ENCODE measurements at places on chromosomes 1 and 21.

DNA sequence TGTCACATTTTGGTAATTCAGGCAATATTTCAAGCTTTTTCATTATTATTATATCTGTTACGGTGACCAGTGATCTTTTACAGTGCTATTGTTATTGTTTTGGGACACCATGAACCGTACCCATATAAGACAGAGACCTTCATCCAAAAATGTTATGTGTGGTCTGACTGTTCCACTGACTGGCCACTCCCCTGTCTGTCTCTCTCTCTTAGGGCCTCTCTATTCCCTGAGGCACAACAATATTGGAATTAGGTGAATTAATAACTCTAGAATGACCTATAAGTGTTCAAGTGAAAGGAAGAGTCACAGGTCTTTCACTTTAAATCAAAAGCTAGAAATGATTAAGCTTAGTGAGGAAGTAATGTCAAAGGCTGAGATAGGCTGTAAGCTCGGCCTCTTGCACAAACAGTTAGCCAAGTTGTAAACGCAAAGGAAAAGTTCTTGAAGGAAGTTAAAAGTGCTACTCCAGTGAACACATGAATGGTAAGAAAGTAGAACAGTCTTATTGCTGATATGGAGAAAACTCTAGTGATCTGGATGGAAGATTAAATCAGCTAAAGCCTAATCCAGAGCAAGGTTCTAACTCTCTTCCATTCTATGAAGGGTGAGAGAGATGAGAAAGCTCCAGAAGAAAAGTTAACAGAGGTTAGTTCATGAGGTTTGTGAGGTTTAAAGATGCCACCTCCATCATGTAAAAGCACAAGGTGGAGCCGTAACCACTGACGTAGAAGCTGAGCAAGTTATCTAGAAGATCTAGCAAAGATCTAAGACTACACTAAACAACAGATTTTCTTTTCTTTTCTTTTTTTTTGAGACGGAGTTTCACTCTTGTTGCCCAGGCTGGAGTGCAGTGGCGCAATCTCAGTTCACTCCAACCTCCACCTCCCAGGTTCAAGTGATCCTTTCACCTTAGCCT lies 19.7 kb upstream of the DIPK1A start:
- DNase-seq: no peak

DNA sequence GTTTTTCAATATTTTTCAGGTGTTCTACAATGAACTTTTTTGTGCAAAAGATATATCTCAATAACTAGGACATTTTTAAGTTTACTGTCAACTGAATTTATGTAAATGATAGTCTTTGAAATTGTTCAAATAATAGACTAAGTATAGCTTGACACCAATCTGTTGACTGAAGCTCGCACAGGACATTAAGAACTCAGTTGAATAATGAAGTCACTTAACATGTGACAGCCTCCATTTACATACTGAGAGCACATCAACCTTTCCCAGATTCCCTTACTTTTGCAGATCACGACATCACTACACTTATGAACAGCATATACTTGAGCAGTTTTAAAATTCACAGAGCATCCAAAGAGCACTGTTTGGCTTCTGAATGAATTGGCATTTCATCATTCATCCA lies 268.2 kb downstream of the LRRC7 start:
- no peak for DNase-seq

- DNase-seq: no peak
Observed at GRCh38 chr21:22046576-22046975, 1048.4 kb downstream of the NCAM2 start.

- no peak for DNase-seq
Observed at GRCh38 chr1:54347955-54348699, 58.1 kb downstream of the SSBP3 start.

- DNase-seq: no peak
Observed at GRCh38 chr1:161987872-161988271, 35.8 kb downstream of the OLFML2B start.

- DNase-seq: no peak
Observed at GRCh38 chr1:160064164-160064563, 5.8 kb downstream of the KCNJ10 start.

DNA sequence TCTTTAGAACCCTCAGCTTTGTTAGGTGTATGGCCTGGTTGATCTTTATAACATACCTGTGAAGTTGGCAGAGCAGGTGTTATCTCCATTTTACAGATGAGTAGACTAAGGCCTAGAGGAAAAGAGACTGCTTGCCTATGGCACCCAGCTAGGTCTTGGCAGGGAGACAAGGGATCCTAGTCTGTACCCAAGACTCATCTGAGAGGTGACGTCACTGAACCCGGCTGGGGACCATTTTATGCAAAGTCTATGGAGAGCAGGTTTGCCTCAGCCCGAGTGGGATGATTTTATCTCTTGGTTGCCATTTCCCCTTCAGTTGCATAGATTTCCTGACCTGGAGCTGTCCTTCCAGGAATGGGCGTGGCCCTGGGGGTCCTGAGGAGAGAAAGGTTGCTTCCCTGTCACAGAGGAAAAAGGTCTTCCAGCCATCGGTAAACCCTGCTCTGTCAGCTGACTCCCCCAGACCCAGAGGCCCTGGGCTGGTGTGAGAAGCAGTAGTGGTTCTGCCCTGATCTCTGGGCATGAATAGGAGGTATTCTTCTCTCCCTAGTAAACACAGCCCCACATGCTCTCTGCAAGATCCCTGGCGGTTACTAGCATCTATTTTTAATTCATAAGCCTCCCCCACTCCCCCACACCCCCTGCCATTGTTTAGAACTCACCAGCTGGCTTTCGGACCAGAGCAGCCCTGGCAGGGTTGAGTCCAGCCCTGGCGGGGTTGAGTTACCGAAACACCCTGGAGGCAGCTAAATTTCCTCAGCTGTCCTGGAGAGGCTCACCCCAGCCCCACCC lies 19.6 kb downstream of the TMCC2 start:
- no peak for DNase-seq

DNA sequence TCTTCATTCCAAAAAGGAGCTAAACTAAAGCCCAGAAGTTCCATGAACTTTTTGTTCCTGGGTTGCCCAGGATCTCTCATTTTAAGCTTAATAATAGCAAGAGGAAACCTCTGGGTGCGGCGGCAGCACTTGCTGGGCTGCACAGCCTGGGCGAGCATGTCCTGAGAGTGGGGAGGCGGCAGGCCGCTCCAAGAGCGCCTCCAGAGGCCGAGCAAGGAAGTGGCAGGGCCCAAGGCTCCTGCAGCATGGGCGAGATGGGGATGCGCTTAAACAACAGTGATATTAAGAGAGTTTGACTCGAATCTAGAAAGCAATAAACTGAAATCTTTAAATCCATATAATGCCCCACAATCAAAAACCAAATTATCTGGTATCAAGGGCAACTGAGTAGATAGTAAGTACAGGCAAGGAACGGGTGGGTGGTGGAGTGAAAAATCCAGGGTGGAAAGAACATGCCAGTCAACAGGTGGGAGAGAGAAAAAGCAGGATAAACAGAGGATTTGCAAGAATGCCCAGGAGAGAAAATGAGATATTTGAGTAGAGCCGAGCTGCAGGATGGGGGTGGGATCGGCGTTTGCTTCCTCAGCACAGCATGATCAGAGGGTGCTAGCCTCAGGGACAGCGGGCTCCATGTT lies 14.1 kb upstream of the TNR start:
- no peak for DNase-seq

- DNase-seq: no peak
Observed at GRCh38 chr1:32494196-32494595, 29.3 kb downstream of the ZBTB8B start.

DNA sequence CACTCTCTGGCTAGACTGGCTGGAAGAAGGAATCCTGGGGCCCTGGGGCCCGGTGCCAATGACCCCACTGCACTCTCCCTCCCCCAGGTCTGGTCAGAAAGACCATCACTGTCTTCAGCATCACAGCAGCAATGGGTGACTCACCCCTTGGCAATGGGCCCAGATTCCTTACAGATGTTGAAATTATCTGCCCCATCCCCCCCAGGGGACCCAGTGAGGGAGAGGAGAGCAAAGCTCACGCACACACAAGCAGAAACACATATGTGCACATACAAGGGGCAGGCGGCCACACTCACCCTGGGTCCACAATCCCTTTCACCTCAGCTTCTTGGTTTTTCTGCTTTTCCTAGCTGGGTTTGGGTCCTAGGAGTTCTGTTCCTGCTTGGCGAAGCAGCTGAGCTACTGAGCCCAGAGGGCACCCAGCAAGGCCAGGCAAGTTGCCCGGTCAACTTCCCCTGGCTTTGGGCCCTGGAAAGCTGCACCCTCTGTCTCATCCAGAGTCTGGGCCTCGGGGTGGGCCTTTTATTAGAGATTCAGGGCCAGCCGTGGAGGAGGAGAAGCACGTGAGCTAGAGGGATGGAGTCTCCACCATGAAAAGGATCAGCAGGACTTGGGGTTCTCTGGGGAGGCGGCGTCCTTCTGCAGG lies 2.6 kb downstream of the COL16A1 start:
- DNase-seq: peak; percentile 94

- no peak for DNase-seq
Observed at GRCh38 chr1:153506831-153507413, 28.9 kb downstream of the S100A6 start.

DNA sequence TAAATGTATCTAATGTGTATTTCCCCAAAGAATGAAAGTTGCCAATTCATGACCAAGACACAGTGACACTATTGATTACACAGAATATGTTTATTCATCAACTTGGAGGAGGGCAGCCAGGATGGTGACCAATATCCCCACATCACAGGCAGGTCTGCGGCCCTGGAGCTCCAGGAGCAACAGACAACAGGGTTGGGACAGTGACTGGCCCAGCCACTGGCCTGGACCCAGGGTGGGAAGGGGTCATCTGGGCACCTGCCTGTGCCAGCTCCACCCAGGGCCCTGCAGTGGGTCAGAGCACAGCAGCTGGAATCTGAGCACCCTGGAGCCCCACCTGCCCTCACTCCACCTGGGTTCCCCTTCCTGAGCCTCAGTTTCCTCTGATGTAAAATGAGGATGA lies 466.1 kb downstream of the MATN1 start:
- no peak for DNase-seq

DNA sequence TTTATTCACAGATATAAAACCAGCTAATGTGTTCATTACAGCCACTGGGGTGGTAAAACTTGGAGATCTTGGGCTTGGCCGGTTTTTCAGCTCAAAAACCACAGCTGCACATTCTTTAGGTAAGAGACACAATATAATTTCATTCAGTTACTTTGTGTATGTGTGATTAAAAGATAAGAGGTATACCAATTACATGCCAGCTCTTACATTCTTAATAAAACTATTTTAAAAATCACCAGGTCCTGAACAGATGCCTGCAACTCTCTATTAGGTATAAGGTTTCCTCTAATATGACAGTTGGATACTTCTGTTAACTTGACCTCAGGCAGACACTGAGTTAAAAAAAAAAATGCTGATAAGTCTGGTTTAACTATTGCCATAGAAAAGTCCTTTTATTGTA lies 122.1 kb downstream of the NEK7 start:
- DNase-seq: no peak

- no peak for DNase-seq
Observed at GRCh38 chr1:28526886-28527285, 21.0 kb downstream of the RCC1 start.

GRCh38 chr1:90727917-90728501 lies 10.9 kb upstream of the BARHL2 start:
- DNase-seq: no peak

DNA sequence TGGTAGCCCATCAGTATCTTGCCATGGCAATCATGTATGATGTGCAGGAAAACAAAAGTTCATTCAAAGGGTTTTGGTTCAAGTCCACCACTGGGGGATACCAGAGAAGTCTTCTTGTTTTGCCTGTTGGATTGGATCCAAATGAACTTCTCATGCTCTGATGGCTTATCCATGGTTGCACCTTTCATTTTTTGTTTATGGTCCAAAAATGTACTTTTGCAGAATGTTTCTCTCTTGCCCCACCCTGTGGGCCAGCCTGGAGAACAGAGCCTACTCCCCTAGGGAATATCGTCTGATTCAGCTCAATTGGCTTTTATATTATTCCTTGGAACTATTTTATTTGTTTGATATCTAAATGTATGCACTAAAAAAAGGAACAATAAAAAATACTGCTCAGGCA lies 20.1 kb upstream of the CLCA1 start:
- DNase-seq: no peak

- no peak for DNase-seq
Observed at GRCh38 chr1:54268762-54269297, 68.9 kb downstream of the MRPL37 start.

- no peak for DNase-seq
Observed at GRCh38 chr1:44848456-44849181, 5.6 kb upstream of the PTCH2 start.
